Naive B cell (primary cell): ENCODE measurements at places on chromosomes 13 and 19. TPM values are rescaled to one million over a fixed set of nuclear protein-coding genes. Genes with fewer than 3 reads are reported as not detected.

ANGPTL8 gene
- not detected for polyA plus RNA-seq

KL gene
- polyA plus RNA-seq = not detected

C5AR2 gene
- not detected for polyA plus RNA-seq

GRCh38 chr19:8404391-8405151 is 8.5 kb upstream of the MARCHF2 start:
- no peak for DNase-seq

GRCh38 chr13:85661675-85662074 is 137.5 kb downstream of the SLITRK6 start:
- no peak for DNase-seq

- DNase-seq = no peak
Measured at GRCh38 chr19:29876414-29876813, 64.6 kb downstream of the CCNE1 start.

DNA sequence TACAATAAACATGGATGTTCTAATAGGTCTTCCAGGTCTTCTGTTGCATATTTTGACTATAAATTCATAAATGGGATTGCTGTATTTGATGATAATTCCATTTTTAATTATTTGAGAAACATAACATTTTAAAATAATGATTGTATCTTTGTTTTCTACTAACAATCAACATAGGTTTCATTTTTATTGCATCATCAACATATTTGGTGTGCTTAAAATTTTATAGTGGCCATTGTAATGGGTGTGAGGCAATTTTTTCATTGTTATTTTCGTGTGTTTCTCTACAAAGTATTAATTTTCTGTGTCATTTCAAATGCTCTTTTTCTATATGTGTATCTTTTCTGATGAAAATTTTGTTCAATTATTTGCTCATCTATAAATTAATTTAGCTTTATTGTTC is 13.2 kb downstream of the ZNF493 start:
- no peak for DNase-seq

- no peak for DNase-seq
Measured at GRCh38 chr13:47413112-47413511, 516.3 kb upstream of the HTR2A start.

- no peak for DNase-seq
Measured at GRCh38 chr13:106286811-106287210, 248.7 kb downstream of the EFNB2 start.

- DNase-seq = no peak
Measured at GRCh38 chr13:100811928-100812327, 137.3 kb upstream of the TMTC4 start.

DNA sequence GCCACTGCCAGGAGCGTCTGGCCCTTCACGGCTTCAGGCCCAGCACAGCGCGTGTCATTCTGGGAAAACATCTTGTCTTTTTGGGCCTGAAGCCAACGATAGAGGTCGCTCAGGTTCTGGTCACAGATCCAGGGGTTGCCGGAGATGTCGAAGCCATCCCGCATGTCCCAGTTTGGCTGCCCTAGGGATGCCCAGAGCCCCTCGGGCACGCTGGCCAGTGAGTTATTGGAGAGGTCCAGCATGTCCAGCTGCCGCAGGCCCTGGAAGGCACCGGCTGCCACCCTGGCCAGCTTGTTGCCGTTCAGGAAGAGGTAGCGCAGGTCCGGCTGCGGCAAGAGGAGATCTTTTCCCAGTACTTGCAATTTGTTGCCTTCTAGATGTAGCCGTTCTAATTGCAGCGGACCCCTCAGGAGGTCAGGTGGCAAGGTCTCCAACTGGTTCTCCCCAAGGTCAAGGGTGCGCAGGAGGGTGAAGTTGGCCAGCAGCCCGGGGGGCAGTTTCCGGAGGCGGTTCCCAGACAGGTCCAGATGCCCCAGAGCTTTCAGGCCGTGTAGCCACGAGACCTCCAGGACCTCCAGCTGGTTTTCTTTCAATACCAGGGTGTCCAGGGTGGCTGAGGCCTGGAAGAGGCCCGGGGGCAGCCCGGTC is 1.8 kb downstream of the LRG1 start:
- no peak for DNase-seq

GRCh38 chr19:11033763-11034162 is 55.5 kb upstream of the LDLR start:
- no peak for DNase-seq
